ENCODE measurements at places on chromosomes 16 and 17. TPM values are rescaled to one million over a fixed set of nuclear protein-coding genes. Genes with fewer than 3 reads are reported as not detected.

Gene KRTAP1-1
- not detected for total RNA-seq

Gene TNFRSF17
- not detected for total RNA-seq

DNA sequence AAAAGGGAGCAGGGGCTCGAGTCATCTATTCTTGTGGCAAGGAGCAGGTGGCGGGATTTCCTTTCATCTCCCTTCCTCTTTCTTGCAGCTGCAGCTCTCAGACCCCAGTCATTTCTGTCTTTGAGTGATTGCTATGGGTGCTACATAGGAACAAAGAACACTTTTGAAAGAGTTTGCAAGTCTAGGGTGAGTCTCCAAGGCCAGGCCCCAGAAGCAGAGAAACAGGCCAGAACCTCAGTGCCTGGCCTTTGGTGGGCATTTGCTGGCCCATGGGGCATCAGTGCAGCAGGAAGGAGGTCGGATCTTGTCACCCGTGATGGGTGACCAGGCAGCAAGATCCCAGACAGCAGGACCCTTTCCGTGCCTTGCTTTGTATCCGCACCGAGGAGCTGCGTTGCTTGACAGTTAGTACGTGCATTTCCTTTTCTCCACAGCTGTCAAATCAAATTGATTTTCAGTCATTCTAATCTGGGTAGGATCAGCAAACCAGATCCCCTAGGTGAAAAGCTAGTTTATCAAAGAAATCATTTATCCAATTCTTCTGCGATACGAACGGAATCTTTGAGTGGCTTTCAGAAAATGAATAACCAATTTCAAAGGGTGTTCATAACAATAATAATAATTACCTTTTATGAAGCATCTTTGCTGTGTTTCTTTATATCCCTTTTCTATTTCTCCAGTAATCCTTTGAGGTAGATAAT lies 244.6 kb upstream of the MAF start:
- DNase-seq = no peak

- DNase-seq = no peak
Observed at GRCh38 chr17:20228410-20228809, 219.3 kb downstream of the SPECC1 start.

DNA sequence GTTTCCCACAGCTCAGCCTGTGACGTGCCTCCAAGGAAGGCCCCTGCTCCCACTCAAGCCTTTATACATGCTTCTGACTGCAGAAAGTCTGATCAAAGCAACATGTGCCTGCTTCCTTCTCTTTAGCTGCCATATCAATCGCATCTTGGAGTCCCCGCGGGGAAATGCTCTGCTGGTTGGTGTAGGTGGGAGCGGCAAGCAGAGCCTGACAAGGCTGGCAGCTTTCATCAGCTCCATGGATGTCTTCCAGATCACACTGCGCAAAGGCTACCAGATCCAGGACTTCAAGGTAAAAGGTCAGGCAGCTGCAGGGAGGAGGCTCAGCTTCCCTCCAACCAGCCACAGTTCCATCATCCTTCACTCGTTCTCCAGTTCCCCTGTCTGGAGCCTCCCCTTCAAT lies 189.7 kb downstream of the ZNF18 start:
- DNase-seq = no peak
